ENCODE measurements at places on chromosomes 1 and 21. TPM values are rescaled to one million over a fixed set of nuclear protein-coding genes. Genes with fewer than 3 reads are reported as not detected.

The PDE4B gene
- 207 TPM for total RNA-seq

The PTPRU gene
- 33.1 TPM for total RNA-seq

The LHX4 gene
- total RNA-seq = not detected

The PLPPR4 gene
- total RNA-seq = 0.80 TPM

DNA sequence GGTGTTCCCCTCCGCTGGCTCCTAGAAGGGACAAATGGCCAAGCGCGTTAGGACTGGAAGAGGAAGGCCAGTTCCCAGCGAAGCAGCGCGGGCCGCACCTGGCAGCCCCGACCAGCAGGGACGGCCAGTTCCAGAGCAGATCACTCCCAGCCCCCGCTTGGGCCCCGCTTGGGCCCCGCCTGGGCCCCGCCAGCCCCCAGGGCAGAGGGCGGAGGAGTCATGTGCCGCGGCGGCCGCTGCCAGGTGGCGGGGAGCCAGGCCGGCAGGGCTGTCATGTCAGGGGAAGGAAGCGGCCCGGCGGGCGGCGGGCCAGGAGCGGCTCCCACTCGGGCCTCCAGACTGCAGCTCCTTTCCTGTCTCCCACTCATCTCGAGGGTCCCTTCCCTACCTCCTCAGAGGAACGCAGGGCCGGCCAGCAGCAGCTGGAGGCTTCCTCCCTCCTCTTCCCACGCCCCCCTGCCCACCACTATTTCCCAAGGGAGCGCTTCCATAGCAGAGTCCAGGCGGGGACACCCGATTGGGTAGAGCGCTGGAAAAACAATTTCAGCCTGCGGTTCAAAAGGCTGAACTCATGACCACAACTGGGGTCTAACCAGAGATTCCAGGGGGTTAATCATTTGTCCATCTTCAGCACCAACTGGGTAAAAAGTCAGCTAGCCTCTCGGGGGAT, 16.5 kb downstream of the ZNF697 start:
- peak; percentile 82 for DNase-seq
- H3K27me3 ChIP-seq = no peaks in the 10 kb centered on the region
- peaks cover 5% of the 10 kb centered on the region for H3K4me1 ChIP-seq
- H3K36me3 ChIP-seq = no peaks in the 10 kb centered on the region

DNA sequence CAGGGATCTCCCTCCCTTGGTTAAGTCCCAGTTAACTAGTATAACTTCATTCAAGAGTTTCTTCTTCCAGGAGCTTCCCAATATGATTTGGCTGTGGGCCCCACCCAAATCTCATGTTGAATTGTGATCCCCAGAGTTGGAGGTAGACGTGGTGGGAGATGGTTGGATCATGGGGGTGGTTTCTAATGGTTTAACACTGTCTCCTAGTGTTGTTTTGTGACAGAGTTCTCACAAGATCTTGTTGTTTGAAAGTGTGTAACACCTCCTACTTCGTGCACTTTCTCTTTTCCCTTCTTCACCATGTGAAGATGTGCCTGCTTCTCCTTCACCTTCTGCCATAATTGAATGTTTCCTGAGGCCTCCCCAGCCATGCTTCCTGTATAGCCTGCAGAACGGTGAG, 251.8 kb upstream of the FGGY start:
- no peaks in the 10 kb centered on the region for H3K4me1 ChIP-seq
- H3K36me3 ChIP-seq = no peaks in the 10 kb centered on the region
- H3K27me3 ChIP-seq = no peaks in the 10 kb centered on the region
- H3K4me3 ChIP-seq = no peak overlapping the region

DNA sequence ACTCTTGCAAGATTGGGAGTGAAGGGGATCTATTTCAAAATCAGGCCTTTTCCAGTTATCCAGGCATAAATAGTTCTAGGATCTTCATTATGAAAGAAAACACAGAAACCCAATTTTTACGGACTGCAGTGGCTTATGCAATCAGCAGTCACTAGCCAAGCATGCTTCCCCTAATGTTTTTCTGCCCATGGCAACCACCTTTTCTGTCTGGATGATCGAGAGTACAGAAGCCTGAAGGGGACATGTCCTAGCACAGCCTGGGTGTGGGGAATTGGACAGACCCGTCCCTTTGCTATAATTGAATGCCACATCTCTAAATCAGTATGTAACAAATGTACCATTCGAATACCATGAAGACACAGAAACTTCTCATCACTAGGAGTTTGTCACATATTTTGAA, 29.8 kb upstream of the NCAM2 start:
- DNase-seq = no peak
- H3K27me3 ChIP-seq = no peaks in the 10 kb centered on the region
- H3K4me1 ChIP-seq = no peaks in the 10 kb centered on the region

- no peak overlapping the region for H3K27ac ChIP-seq
- H3K4me3 ChIP-seq = no peak overlapping the region
- no peaks in the 10 kb centered on the region for H3K36me3 ChIP-seq
These were observed 6.5 kb downstream of the COLGALT2 start for GRCh38 chr1:184031092-184031408.

DNA sequence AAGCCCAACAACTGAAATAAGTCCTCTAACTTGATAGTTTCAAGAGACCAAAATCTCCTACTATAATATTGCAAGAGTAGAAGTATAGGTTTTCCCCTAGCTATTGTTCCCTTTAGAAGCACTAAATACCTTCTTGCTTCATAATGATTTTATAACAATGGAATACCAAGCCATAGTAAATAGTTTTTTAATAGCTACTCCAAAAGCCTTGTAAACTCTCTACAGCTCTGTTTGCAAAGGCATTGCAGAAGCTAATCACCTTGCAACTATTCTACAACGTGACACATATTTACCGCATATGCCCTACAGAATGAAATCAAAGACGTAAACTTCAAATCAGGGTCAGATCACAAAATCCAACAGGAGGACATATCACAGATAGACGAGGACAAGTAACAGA, 451.5 kb upstream of the ZRANB2 start:
- no peaks in the 10 kb centered on the region for H3K27me3 ChIP-seq
- no peak overlapping the region for H3K27ac ChIP-seq
- no peaks in the 10 kb centered on the region for H3K36me3 ChIP-seq
- no peak overlapping the region for H3K4me3 ChIP-seq
- DNase-seq = no peak
- no peaks in the 10 kb centered on the region for H3K4me1 ChIP-seq

DNA sequence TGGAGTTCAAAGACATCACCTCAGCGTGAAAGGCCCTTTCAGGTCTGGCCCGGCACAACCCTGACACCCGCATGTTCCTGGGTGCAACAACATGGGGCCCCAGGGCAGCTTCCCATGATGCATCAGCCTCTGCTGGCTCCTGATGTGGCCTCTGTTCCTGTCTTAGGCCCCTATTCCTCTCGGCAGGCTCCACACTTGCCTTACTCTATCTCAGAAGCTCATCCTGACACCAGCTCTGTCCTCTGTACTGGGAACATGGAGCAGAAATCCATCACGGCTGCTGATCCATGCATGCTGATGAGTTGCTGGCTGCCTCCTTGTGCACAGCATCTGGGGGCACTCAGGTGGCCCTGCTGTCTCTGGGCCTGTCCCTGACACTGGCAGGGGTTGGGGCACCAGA, 74.6 kb downstream of the ADARB1 start:
- H3K27ac ChIP-seq = no peak overlapping the region
- H3K27me3 ChIP-seq = no peaks in the 10 kb centered on the region
- no peak overlapping the region for H3K4me3 ChIP-seq
- DNase-seq = no peak
- H3K36me3 ChIP-seq = no peaks in the 10 kb centered on the region
- H3K4me1 ChIP-seq = no peaks in the 10 kb centered on the region

DNA sequence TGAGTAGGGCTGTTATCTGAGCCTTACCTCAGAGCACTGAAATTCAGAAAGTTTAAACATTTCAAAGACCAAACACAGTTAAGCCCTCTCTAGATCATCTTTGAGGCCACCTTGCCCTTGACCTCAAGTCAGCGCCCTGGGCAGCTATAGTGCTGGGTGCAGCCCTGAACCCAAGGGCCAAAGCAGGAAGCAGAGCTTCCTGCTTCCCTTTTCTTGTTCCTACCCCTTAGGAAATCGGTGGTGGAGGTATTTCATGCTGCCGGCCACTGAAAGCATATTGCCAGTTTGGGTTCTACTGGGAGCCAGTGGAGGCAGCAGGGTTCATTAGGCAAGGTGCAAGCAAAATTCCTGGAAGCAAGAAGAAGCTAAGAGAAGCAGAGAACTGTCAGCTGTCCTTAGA, 26.1 kb downstream of the CD244 start:
- H3K36me3 ChIP-seq = no peaks in the 10 kb centered on the region
- H3K27me3 ChIP-seq = no peaks in the 10 kb centered on the region
- H3K27ac ChIP-seq = no peak overlapping the region
- no peaks in the 10 kb centered on the region for H3K4me1 ChIP-seq
- no peak for DNase-seq
- H3K4me3 ChIP-seq = no peak overlapping the region

DNA sequence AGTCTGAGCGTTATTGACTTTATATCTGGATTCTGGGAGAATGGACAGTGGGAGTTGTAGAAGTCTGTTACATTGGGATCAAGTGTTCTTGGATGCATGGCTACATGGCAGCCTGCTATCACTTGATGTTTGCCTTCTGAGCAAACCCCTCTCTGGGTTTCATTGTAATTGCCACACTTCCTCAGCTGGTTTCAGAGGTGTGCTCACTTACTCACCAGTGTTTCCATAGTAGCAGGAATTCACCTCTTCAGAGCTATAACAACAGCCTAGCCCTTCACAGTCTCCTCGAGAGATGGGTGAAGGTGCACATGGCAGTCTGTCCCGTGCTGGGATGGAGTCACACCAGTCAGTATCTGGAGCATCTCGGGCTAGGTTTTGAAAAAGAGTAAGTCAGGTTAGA, 2.6 kb downstream of the ZP4 start:
- no peak overlapping the region for H3K27ac ChIP-seq
- H3K4me3 ChIP-seq = no peak overlapping the region
- no peaks in the 10 kb centered on the region for H3K27me3 ChIP-seq
- no peaks in the 10 kb centered on the region for H3K4me1 ChIP-seq

DNA sequence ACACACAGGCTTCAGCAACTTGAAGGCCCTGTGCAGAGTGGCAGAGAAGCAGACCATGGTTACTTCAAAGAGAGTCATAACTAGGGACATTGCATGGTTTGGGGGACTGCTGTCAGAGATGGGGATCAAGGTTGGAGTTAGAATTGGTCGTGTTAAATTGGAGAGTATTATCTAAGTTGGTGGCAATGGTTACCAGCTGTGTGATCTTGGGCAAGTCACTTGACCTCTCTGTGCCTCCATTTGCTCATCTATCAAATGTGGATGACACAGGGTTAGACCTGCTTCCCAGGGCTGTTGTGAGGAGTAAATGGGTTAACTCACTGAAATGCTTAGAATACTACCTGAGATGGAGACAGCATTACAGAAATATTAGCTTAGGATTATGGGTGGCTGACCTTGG, 91.1 kb downstream of the PAX7 start:
- no peaks in the 10 kb centered on the region for H3K27me3 ChIP-seq
- no peak overlapping the region for H3K27ac ChIP-seq
- H3K4me1 ChIP-seq = no peaks in the 10 kb centered on the region

DNA sequence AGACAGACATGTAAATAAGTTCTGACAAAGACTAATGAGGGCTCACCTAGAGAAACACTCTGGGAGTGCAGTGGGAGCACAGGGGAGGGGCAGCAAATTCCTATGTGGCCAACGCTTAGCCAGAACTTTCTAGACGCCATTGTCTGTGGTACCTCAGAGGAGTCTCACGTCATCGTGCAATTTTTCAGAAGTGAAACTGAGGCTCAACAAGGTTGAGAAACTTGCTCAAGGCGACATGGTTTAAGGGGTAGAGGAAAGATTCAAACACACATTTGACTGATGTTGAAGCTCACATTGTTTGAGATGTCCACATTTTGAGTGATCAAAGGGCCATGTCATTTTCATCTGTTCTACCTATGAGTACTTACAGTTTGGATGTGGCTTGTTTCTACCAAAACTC, 152.6 kb upstream of the LMO4 start:
- H3K36me3 ChIP-seq = no peaks in the 10 kb centered on the region

DNA sequence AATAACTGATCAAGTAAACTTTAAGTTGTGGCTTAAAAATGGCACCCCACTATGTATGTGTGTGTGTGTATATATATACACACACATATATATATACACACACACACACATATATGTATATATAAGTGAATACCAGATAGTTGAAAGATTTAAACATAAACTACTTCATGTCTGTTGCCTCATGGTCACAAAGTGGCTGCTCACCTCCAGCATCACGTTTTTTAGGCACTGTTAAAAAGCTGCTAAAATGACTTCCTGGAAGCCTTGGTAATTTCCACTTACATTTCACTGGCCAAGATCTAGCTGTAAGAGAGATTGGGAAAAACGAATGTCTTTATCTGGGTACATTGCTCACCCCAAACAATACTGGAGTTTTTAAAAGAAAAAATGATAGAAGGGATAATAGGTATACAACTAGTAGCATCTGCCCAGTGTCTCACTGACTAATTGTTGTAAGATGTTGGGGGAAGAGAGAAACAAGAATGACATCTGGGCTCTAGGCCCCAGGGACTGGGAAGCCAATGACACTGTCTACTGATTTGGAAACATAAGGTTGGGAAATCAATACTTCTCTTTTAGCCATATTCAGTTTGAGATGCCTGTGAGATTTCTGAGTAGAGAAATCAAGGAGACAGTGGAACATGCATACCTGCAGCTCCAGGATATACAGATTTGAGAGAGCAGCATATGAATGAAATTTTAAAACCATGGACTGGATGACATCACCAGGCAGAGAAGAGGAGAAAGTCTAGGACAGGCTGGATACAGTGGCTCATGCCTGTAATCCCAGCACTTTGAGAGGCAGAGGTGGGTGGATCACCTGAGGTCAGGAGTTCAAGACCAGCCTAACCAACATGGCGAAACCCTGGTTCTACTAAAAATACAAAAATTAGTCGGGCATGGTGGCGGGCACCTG, 42.8 kb downstream of the CLDN14 start:
- no peak overlapping the region for H3K4me3 ChIP-seq
- no peaks in the 10 kb centered on the region for H3K27me3 ChIP-seq
- no peak overlapping the region for H3K27ac ChIP-seq
- H3K36me3 ChIP-seq = no peaks in the 10 kb centered on the region
- H3K4me1 ChIP-seq = no peaks in the 10 kb centered on the region

GRCh38 chr1:160576884-160577283, 2.4 kb downstream of the CD84 start:
- H3K4me1 ChIP-seq = no peaks in the 10 kb centered on the region
- DNase-seq = no peak

DNA sequence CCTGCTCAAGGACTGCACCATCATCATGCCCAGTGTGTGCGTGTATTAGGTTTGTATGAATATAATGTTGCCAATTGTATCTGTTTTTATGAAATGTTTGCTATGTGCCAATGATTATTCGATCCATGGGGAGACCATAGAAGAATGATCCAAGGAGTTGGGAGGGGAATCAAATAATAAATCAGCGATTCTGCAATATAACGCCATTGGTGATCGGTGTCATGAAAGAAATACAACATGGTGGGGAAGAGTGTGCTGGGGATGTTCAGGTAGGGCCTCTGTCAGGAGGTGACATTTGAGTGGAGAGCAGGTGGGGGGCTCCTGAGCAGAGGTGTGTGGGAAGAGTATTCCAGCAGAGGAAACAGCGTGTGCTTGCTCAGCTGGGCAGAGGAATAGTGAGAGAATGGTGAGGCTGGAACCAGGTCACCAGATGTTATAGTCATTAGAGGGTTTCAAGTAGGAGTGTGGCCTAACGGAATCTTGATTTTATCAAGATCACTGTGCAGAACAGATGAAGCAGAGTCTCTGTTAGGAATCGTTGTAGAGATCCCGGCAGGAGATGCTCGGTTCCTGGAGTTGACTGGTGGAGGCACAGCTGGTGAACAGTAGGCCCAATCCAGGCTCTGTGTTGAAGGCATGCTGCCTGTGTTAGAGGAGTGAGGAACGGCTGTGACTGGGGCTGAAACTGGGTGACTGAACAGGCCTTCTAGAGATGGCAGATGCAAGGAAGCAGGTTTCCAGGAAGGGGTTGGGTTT, 2.9 kb upstream of the ZNF496 start:
- no peak overlapping the region for H3K27ac ChIP-seq
- H3K27me3 ChIP-seq = no peaks in the 10 kb centered on the region
- peaks cover 4% of the 10 kb centered on the region for H3K4me1 ChIP-seq
- H3K36me3 ChIP-seq = no peaks in the 10 kb centered on the region
- H3K4me3 ChIP-seq = no peak overlapping the region
